ENCODE measurements at places on chromosomes 7 and 10.

DNA sequence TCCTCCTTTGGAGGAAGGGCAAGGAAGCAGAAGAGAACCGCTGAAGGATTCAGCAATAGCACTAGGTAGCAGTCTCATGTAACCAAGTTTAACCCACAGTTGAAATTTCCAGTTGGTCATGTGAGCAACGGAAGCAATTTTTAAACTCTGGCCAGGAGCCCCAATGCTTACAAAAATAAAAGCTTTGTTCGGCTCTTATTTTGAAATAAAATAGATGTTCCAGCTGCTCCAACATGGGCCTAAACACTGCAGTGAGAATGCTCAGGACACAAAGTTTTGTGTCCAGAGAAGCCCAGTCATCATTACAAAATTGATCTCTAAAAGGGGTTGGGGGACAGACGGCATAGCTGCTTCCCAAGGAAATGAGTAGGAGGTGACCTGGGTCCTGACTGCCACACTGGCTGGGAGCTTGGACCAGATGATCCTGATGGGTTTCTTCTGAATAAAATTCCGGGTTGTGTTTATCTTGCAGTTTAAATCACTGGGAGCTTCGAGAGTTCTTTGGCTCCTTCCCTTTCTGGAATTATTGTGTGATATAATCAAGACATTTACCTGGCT is 452 bp upstream of the TMEM140 start:
- DNase-seq: no peak

DNA sequence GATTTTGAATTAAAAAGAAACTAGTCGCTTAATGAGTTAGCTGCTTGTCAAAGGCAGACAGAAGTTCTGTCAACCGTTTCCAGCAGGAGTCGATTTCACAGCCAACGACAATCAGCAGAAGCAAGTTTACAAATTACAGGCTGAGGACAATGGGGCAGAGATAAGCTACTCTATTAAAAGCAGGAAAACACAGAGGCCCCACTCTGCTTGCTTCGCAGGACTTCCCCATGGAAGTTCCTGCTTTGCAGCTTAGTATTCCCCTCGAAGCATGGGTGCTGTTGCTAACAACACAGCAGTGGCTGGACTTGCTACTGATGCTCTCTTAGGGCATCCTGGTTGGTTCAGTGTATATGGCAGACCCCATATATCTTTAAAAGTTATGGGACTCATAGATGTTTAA is 50.8 kb upstream of the KLF6 start:
- no peak for DNase-seq

DNA sequence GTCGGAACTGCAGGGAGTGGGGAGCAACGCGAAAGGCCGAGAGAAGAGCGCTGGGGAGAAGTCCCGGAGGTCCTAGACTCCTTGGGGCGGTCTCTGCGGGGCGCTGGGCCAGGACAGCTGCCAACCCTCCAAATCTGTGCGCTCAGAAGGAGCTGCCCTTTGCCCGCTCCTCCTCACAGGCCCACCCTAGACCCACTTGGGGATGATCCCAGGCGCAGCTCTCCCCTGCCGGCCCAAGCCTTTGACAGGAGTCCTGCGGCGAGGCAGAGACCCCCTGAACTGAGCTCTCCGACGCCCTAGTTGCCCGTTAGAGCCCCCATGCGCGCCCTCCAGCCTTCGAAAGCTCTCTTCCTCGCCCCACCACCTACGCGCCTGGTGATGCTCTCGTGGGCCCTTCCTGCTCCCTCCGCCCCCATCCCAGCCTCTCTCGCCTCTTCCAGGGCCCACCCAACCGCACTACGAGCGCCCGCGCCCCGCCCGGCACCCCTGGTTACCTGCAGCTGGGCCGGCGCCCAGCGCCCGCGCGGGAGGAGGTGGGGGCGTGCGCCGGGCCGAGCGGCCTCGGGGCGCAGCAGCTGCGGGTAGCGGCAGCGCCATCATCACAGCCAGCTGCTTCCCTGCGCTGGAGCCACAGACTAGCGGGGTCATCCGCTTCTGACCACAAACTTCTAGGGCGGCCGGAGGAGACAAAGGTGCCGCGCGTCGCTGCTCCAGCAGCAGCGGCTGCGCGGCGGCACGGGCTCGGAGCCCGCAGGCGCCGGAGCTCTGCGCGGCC is 353.4 kb downstream of the DNAJB6 start:
- DNase-seq: no peak

GRCh38 chr10:125027871-125028869 is 86.2 kb downstream of the ZRANB1 start:
- DNase-seq: no peak

DNA sequence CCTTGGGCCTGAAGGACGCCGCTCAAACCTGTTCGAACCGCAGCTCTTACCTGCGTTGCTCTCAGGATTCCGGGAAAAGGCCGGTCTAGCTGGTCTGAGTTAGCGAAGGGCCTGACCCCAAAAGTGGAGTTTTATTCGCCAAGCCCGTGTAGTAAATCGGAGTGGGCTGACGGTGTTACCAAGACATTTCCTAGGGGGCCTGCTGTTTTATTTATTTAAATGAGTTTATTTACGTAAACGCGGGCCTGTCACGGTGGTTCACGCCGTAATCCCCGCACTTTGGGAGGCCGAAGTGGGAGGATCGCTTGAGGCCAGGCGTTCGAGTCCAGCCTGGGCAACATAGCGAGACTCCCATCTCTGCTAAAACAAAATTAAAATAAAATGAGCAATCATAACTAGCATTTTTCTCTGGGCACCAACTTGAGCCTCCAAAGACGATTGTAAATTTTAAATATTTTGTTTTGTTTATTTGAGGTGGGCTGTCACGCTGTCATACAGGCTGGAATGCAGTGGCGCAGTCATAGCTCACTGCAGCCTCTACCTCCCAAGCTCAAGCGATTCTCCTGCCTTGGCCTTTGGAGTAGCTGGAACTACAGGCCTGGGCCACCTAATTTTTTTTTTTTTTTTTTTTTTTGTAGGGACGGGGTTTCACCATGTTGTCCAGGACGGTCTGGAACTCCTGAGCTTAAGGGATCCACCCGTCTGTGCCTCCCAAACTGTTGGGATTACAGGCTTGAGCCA is 903 bp downstream of the ZNF655 start:
- DNase-seq: no peak

GRCh38 chr7:91357901-91358300 is 93.7 kb downstream of the FZD1 start:
- no peak for DNase-seq

DNA sequence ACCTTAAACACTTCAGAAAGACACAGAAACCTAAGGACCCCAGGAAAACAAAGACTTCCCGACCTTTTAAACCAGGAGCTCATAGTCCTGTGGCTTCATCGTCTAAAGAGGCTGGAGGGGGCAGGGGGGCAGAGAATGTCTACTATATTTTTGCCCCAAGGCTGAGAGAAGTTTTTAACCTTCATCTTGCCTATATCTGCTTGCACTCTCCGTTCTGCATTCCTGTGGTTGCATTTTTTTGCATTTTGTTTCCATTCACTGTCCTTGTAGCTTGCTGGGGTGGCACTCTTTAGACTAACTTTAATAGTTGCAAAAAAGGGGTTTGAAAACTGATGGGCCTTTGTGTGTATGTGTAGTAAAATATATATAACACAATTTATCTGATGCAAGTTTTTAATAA is 23.7 kb downstream of the PRKAR2B start:
- no peak for DNase-seq

DNA sequence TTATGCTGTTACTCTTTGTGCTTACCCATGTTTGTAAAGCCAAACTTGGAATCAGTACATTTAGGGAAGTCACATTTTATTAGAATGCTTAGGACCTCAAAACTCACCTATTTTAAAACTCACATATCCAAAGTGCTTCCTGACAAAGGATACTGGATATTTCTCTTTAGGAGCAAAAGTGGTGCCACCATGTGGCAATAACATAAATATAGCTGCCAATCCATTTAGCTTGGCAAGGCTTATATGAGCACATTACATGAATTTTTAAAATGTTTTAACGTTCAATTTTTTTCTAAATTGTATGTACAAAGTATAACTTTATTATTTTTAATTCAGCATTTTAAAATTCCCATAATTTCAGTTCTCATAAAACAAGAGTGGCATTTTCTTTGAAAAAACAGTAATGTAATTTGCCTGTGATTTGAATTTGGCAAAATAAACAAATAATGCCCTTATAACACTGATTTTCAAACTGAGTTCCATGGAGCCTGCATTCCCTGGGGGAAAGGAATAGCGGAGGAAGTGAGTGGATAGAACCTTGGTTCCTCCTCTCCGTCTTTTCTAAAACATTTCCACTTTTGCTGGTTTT is 75.4 kb downstream of the HDAC9 start:
- DNase-seq: no peak

GRCh38 chr10:114420811-114421485 is 16.6 kb upstream of the AFAP1L2 start:
- no peak for DNase-seq

DNA sequence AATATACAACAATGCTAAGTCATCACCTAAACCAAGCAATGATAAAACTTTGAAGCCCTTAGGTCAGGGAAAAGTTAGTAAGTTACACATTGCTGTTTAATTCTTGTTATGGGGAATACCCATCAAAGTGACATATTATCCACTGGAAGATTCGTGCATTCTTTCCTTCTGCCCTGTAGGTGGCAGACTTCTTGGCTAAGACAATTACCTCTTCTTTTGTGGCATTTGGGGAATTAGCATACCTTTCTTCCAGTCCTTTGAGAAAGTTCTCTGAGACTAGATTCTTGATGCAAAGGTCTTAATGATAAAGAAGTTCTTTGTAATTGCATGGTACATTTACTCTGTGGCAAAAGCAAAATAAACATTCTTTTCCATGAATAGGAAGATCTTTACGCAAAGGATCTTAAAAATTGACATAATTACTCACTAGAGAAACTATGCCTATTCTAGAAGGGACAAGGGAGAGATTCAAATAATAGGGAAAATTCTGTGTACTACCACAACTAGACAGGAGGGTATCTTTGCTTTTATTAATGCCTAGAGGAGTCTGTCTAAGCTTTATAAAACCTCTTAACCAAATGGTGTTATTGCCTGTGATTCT is 395.9 kb downstream of the GRM8 start:
- no peak for DNase-seq

- DNase-seq: no peak
These were observed 12.5 kb downstream of the ADK start for GRCh38 chr10:74163319-74164068.

- DNase-seq: no peak
These were observed 9.1 kb downstream of the RASSF4 start for GRCh38 chr10:44968500-44969400.

- no peak for DNase-seq
These were observed 76.8 kb downstream of the TFEC start for GRCh38 chr7:115953592-115954255.

DNA sequence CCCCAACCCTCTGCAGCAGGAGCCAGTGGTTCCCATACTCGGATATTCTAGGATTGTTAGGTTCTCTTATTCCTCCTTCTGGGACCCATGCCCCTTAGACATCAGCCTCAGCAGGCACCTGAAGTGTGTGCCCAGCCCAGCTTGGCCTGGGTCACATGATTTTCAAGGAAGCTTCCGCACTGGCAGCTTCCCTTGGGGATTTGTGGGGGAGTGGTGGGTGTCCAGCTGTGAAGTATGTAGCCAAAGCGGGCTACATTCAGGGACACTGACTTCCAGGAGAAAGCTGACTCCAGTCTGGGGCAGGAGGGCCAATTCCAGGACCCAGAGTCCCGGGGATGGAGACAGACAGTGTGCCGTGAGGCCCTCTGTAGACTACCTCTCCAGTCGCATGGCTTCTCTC is 1.3 kb downstream of the LDB1 start:
- DNase-seq: no peak

All from effector memory CD4-positive, alpha-beta T cell (primary cell).